ENCODE measurements at places on chromosomes 2 and 18.

DNA sequence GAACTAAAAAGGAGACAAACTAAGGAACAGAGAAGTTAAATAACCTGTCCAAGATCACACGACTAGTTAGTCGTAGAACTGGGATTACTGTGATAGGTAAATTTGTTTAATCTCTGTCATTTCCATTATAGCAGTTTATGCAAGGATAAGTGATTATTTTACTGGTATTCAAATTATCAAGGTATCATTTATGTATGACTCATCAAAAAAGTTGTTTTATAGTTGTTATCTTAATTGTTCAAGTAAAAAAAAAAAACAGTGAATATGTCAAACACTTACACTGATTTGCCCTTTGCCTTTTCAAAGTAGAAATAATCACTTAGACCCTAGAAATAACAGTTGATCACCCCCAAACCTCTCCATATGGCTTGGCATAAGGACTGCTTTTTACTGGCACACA lies 173.6 kb downstream of the RIT2 start:
- no peak for DNase-seq

GRCh38 chr18:27185025-27185763 lies at the start of gene CHST9:
CHST9 (minus strand) TSS chr18:27185308; CDS start chr18:27142809, 42,499 bp downstream.
- DNase-seq: no peak

DNA sequence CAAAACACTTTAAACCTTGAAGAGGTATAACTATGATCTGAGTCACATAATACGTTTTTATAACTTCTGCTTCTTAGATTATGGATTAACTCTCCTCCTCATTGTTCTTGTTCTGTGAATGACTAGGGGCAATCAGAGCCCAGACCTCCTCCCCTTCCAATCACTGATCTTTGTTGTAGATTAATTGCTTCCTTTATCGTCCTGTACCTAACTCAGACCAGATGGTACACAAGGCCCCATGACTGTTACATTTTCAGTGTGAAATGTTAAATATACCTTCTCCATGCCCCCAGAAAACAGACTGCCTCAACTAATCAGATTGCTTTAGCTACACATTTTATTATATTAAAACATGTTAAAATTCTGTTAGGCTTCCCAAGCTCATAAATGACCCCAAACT lies 211.7 kb downstream of the RNF152 start:
- DNase-seq: no peak

DNA sequence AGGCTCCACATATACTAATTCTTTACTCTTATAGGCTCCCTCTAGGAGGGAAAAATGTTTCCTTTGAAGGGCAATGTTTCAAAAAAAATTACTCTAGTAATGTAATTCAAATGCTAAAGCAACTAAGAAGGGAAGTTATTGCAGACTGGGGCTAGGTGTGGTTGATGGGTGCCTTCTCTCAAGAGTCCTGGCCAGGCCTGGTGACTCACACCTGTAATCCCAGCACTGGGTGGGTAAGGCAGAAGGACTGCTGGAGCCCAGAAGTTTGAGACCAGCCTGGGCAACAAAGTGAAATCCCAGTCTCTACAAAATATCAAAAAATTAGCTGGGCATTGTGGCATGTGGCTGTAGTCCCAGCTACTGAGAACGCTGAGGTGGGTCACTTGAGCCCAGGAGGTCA lies 31.2 kb upstream of the CDKL4 start:
- no peak for DNase-seq

GRCh38 chr2:59390581-59390980 lies 1149.5 kb upstream of the FANCL start:
- no peak for DNase-seq
